ENCODE measurements at places on chromosomes 7 and 10.

GRCh38 chr10:77578583-77579227, 58.9 kb downstream of the KCNMA1 start:
- DNase-seq = no peak

DNA sequence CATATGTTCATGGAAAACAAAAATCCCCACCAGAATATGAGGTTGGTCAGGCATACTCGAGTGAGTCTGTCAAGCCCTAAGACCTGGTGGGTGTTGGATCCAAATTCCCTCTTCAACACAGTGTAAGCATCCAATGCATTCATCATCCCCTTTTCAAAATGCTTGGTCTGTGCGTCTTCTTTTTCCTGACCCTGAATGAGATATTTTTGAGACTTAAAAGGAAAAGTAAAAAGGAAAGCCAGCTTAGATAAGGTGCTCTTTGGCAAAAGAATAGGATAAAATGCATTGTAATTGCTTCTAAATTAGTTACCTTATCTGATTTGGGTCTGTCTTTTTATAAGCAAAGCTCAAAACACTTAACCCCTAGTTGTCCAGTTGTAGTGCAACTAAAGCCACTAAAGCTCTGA, 331.5 kb downstream of the PTEN start:
- DNase-seq = no peak

GRCh38 chr10:72329290-72330068, 25.2 kb downstream of the DNAJB12 start:
- no peak for DNase-seq

GRCh38 chr10:33801705-33802104, 467.2 kb upstream of the NRP1 start:
- no peak for DNase-seq

DNA sequence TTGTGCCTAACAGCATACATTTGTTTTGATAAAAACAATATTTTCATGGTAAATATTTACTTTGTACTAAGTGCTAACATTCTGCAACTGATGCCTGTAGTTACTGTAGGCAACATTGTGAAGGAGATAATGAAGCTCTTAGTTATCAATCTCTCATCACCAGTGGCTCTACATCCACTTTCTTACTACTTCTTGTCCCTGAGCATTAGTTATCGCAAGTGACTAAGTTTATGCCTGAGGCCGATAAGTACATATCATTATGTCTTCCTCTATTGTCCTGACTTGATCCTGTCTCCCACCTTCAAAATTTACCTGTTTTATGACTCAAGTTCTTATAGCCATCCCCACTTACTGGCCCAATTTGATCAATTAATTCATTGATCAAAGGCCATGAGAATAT, 63.6 kb downstream of the MACC1 start:
- no peak for DNase-seq

DNA sequence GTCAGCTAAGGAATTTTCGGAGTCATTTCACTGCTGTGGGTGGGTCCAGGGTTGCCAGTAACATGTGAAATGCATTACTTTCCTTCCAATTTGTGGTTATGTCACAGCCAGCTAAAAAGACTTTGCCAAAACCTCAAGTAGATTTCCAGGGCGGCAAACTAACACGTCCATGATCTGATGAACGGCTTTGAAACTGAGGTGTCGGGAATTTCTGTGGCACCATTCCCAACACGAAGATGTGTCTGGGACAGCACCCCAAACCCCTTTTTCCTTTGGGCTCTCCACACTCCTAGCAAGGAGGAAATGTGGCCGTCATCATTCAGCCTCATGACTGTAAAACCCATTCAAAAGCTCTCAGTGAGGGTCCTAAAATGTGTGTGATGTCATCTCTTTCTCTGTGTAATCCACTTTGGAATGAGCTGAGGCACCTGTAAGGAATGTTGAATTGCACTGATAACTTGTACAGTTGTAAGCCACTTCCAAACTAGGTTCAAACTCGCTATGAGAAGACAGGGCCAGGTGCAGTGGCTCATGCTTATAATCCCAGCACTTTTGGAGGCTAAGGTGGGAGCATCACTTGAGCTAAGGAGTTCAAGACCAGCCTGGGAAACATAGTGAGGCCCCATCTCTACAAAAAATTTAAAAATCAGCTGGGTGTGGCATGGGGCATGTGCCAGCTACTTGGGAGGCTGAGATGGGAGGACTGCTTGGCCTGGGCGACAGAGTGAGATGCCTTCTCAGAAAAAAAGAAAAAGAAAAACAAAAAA, 146.1 kb upstream of the FRMD4A start:
- no peak for DNase-seq

DNA sequence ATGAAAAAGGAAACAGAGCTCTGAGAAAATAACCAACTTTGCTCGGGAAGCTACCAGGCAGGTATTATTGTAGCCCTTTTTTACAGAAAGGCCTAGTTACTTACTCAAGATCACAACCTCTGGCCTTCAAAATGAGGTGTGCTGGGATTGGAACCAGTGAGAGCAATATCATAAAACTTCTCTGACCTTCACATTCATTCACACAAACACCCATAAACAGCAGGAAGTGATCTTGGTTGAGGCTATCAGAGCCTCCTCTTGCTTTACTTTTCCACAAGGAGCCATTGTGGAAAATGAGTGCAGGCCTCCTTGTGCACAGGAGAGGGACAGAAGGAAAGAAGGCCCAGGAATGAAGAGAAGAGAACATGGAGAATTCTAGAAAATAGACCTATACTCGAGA, 204.5 kb upstream of the NPVF start:
- DNase-seq = no peak

DNA sequence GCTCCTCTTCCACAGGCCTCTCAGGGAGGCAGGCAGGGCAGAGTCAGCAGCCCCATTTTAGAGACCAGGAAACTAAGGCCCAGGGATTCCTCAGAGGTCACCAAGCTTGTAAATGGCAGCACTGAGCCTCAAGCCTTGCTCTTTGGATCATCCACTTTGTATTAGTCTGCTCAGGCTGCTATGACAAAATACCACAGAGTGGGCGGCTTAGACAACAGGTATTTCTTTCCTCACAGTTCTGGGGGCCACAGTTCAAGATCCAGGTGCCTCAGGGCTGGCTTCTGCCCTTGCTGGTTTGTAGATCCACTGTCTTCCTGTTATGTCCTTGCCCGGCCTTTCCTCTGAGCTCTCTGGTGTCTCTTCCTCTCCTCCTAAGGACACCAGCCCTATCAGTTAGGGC, 151.2 kb downstream of the GRK5 start:
- DNase-seq = no peak

- DNase-seq = no peak
Measured at GRCh38 chr10:80333983-80334382, 22.6 kb downstream of the DYDC1 start.

DNA sequence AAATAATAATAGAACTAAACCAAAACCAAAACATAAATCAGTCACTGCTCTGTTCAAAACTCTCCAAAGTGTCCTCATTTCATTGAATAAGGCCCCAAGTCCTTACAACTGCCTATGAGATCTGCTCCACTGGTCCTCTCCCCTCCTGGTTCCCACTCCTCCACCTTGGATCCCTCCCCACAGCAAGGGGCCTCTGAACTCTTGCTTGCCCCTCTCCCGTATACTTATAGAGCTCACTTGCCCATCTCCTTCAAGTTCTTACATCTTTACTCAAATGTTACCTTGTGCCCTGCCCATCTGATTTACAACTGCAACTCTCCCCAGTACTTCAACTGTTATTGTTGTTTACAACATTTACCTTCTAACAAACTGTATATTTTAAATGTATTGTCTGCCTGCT, 819 bp downstream of the POLD2 start:
- no peak for DNase-seq
